Inflammatory macrophage (primary cell): ENCODE measurements at places on chromosomes 3 and 15.
A peak's percentile ranks its signal among the peaks of the same experiment; 100 is the strongest.

GRCh38 chr3:39473452-39474125 lies 6.1 kb downstream of the MOBP start:
- DNase-seq: no peak

DNA sequence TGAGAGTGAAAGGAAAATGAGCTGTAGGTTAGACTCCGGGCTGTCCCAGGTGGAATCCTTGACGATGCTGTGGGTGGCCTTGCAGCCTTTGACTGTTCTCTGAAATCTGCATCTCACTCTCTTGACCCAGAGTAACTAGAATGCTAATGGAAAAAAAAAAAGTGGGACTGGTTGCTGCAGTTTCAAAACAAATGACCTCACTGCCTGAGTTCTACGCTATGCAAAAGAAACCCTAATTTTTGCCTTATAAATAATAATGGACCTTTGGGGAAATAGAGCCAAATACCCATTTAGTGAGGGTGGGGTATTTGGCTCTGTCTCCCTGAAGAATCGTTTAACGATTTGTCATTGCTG lies 309.7 kb upstream of the C2CD4B start:
- no peak for DNase-seq

- no peak for DNase-seq
Measured at GRCh38 chr3:13080591-13080990, 7.4 kb upstream of the IQSEC1 start.

DNA sequence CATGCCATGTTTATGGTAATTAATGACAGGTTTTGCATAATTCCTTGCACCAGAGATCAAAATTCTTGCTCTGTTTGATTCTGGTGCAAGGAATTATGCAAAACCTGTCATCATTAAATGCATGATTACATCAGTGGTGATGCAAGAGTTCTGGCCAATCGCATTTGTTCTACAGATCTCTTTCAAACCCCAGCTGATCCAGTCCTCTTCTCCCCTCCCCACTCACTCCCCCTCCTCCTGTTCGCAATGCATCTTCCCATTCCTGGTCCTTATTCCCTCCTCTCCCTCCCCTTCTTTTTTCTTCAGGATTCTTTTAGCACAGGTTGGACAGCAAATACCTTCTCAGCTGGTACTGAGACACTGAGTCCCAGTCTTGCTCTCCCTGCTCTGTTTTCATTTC lies 82.1 kb downstream of the GABRB3 start:
- no peak for DNase-seq

DNA sequence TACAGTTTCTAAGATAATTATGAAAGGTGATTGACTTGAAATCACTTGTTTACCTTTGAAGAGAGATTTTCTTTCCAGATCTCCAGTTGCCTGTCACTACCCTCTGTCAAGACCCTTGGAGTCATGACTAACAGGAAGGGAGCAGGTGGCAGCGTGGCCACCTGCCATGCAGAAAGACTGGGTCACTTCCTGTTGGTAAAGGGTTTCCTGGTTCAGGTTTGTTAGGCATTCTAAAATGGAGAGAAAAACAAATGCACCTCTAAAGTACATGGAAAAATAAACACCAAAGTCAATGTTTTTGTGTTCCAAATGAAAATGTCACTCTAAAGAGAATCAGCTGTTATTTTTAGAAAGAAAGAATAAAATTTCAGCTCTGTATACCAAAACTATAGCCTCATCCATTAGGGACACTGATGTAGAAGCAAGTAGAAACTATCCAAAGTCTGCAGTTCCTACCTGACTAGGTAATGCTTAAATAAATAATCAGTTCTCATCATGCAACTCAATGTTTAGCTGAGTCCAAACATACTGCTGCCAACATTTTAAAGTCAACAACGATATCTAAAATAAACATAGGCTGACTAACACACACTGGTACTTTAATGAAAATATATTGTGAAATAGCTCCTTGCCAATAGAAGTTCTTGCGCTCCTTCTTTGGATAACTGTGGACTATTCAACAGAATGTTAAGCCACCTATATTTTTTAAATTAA lies 23.9 kb upstream of the TM4SF1 start:
- peak; percentile 3 for DNase-seq

DNA sequence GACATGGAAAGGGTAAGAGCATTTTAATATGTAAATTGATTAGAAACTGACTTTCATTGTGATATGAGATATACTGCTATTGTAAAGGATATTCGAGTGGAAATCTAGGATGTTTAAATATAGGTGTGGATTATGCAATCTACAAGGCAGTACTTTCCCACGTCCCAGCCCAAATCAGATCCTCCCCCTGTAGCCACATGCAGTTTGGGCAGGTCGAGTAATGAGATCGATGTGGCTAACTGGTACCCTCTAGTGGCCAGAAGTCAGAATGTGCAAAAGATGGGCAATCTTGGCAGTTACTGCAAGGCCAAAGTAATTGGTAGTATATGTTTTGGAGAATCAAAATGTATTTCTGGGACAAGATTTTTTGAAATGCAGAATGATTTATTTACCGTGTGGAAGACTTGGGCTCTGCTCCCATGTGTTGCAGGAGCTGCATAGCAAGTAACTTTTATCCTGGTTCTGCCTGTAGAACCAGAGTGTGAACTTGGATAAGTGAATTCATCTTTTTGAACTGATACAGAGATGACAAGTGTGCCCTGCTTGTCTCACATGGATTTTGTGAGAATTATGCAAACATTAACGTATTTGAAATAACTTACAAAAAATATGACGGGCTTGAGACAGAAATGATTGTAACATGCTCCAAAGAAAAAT lies 94.5 kb upstream of the ADAMTSL3 start:
- peak; percentile 60 for DNase-seq

GRCh38 chr3:43185274-43185982 lies 79.5 kb upstream of the POMGNT2 start:
- no peak for DNase-seq

DNA sequence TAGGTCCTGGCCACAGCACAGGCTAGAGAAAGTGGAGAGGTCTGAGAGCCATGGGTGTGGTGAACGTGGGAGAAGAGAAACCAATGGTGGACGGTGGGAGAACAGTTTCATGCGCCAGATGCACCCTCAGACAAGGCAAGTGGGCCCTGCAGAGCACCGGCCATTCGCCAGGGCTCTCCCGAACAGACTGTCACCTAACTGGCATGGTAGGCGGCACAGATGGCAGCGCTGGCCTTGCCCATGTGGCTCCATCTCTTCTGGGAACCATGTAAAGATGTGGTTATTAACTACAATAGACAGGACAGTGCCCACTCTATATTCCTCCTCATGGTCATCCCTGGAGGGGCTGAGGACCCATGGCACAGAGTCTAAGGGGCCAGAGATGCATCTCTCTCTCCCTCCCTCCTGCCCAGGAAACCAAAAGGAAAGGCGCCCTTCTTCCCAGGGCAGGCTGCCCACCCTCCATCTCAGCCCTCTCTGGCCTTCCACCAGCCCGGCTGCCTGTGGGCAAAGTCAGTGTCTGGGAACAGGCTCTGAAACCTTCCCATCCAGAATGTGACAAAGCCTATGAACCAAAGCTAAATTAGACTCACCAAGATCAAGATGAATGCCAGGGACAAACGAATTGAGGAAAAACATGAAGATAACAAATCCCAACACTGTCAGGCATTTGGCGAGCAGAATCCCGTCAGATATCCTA lies 147.8 kb downstream of the OCA2 start:
- DNase-seq: no peak

GRCh38 chr3:143977341-143978262 lies 6.0 kb downstream of the DIPK2A start:
- DNase-seq: peak; percentile 61

DNA sequence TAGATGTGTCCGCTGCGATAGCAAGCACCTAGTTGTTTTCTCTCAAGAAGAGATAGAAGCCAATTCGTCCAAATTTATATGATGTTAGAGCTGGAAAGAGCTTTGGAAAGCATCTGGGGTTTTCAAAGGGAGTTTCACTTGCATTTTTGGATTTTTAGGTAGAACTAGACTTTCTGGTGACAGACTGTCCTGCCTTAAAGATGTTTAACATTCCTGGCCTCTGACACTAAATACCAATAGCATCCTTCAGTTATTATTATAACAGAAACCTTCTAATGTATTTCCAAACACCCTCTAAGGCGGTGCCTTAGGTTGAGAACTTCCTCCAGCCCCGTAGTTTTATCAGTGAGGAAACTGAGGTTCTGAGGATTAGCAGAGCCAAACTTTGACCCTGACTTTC lies 305.3 kb downstream of the SATB1 start:
- DNase-seq: no peak

DNA sequence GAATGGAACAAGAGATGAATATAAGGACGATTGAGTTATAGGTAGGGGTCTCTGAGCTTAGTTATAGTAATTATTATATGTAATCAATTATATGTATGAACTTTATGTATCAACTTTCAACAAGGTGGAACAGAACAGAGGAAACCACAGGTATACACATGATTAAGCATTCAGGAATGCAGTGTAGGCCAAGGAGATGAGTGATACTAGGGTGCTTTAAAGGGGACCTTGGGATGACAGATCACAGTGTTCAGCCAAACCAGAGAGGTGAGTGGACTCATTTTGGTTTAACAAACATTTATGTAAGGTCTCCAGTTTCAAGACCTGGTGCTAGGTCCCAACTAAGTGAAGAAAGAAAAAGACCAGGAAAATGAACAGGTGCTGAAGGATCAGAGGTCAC lies 895.5 kb downstream of the ROBO2 start:
- DNase-seq: no peak

- DNase-seq: no peak
Measured at GRCh38 chr15:98560338-98560737, 88.0 kb upstream of the IGF1R start.

DNA sequence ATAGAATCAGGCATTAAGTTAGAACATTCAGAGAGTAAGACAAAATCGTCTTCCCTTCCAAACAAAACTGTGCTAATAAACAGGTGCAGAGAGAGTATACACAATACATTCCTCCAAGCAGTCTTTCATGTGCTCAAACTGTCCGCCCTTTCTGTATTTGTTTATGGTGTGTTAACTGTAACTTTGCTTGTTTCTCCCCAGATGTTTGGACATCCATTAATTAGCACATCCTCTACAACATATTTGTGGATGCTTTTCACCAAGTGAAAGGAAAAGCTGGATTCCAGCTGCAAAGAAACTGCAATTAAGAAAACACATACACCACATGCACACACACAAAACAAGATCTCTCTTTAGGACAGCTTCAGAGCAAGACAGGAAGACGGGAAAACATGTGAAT lies 912.6 kb downstream of the NTRK3 start:
- no peak for DNase-seq

DNA sequence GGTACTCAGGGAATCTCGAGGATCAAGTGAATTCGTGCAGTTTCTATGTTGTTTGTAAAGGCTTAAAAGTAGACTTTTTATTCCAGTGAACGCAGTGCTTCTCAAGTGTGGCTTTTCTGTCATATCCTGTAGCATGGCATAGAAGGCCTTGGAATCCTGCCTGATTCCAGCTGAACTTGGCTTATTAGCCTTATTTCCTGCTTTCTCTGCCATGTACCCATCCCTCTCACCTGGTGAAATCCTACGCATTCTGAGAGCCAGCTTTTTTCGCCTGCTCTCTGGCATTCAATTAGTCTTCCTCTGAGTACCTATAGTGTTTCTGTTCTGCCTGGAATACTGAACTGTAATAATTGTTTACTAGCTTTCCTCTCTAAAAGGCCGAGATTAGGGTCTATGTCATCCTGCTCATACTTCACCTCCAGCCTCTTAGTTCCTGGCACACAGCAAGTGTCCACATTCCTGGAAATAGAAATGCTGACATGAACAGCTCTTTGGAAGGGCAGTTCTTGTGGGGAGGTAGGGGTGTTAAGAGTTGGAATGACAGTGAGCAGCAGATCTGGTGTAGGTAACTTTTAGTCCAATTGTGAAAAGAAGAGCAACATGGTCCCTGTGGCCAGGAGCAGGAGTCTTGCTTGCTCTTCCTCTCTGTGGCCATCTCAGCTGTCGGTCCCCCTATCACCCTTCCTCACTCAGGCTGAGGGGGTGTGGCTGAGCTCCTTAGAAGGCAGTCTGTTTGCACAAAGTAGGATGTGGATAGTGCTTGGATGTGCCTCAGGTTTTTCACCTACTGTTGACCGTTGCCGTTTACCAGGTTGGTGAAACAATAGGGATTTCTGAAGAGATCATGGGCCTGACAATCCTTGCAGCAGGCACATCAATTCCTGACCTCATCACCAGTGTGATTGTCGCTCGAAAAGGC lies 30.4 kb downstream of the SLC24A1 start:
- DNase-seq: no peak

DNA sequence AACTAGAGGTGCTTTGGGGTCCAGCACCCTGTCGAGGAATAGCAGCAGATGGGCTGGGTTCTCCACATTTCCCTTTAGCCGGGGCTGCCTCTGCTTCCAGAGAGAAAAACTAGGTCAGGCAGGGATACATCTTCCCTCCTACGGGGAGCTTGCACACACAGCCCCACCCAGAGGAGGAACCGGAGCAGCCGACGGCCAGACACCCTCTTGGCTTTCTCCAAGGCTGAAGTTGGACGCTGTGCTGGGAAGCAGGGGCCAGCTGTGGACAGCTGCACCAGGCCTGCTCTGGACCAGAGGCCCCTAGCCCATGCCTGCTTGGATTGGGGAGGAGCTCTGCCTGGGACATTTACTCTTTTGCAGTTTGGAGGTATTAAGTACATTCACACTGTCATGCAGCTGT lies 44.7 kb upstream of the NR2C2 start:
- no peak for DNase-seq

DNA sequence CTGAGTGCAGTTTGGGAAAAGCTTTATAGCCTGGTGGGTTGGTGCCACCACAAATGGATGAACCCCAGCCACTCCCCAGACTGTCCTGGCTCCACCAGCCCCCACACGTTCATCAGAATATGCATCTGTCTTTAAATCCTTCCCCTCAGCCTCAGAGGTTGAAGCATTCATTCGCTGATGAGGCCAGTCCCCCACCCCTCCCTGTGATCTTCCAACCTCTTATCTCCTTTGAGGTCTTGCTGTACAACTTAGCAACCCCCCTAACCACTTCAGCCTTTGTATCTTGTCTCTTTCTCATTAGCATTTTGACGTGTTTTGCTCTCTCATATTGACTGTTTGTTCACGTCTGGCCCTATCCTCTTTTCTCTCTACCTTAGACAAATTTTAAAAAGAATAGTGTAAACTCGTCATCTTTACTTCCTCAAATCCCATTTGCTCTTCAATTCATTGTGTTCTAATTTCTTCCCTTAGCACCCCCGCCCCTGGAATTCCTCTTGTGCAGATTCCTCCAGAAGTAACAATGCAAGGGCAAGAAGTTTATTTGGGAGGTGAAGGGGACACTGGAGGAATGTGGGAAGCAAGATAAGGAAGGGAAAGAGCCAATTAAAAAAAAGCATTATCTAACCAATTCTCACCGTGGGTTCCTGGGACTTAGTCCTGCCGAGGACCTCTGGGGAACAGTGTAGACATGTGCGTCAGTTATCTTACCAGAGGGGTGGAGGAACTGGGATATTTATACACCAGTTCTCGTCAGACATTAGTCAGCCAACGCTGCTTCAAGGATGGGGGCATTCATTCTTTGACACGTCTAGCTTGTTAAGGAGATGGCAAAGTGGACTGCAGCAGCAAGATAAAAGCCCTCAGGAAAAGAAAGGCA lies 38.6 kb downstream of the MOBP start:
- DNase-seq: no peak

GRCh38 chr3:180036671-180037455 lies at the start of gene PEX5L:
TSS of gene PEX5L (minus strand) at chr3:180036937. CDS start at chr3:180036599, 338 bp downstream.
- DNase-seq: peak; percentile 26
